ACHN (cell line): ENCODE measurements at places on chromosomes 5 and 9.

- DNase-seq, result peak; percentile 75
Measured at GRCh38 chr5:177494346-177495195, 2.8 kb downstream of the PDLIM7 start.

- DNase-seq, result no peak
Measured at GRCh38 chr5:16736158-16736995, 119.6 kb upstream of the RETREG1 start.

- no peak for DNase-seq
Measured at GRCh38 chr9:116817762-116818161, 130.7 kb downstream of the TRIM32 start.

- DNase-seq, result peak; percentile 61
Measured at GRCh38 chr5:132437604-132438266, 52.8 kb downstream of the IRF1 start.

GRCh38 chr9:105441616-105442160 lies 6.1 kb upstream of the FSD1L start:
- no peak for DNase-seq

DNA sequence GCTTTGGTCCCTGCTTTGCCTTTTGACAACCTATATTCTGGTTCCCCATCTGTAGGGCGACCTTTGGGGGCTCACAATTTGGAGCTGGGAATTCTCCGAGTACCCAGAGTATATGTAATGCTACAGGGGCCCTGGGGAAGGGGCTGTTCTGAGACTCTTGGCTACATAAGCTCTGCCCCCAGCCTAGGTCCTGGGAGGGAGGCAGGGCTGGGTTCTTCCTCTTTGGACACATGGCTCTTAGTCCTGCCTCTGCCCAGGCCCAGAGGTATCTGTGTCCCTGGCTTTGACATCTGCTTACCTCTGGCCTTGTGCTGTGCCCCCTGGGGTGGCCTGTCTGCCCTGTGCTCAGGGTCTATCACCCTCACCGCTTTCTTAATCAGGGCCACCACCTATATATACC lies 181.6 kb downstream of the CACNA1B start:
- no peak for DNase-seq

DNA sequence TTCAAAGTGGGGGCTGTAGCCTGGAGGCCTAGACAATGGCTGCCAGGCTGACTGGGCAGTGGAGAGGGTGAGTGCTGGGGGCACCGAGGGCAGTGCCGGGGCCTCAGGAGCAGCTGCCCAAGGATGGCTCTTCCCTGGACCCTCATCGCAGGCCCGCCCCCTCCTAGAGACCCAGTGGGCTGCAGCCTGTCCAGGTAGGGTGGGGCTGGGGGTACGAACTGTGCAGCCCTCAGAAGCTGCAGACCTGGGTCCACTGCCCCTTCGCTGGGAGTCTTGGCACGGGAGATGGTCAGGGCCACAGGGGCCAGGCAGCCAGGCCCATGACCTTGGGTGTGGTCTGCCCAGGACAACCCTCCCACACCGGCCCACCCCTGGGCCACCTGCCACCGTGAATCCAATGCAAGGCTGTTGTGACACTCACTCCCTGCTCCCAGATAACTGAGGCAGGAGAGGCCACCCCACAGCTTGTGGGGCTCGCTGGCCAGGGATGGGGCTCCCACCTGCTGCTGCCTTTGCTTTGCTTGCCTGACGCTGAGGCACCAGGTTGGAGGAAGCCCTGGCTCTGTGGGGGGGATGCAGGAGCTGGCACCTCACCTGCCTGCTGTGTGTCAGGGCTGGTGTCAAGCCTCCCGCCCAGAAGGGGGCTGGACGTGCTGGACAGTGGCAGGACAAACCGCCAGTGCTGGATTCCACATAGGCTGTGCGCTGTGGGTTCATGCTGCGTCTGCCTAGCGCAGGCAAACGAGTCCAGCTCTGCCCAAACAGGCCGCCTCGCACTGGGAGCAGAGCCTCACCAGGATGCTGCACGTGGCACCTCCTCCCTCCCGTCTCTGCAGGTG lies 23.1 kb upstream of the SLC9A3 start:
- DNase-seq, result no peak

- DNase-seq, result no peak
Measured at GRCh38 chr5:34511915-34512314, 144.2 kb upstream of the RAI14 start.

DNA sequence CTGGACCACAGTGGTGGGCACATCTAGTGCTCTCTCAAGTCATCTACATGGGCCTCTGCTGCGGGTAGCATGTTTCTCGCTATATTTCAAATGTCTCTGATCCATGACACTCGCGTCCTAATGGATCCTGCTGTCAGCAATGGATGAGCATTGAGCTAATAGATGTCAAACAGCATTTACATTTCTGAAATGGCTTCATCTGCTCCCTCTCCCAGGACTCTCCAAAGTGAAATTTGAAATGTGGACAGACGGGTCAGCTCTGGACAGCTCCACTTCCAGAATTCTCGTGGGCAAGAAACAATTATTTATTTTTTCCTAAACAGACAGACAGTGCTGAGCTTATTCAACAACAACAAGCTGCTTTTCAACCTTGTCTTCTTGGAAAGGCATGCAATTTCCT lies 58.1 kb downstream of the FSTL4 start:
- no peak for DNase-seq
